AG20443 (cell line): ENCODE measurements at places on chromosomes 2 and 18.
A peak's percentile ranks its signal among the peaks of the same experiment; 100 is the strongest.

- DNase-seq = no peak
Observed at GRCh38 chr2:236616031-236616430, 46.4 kb downstream of the ACKR3 start.

GRCh38 chr2:30224151-30224550, 7.2 kb upstream of the LBH start:
- DNase-seq = no peak

DNA sequence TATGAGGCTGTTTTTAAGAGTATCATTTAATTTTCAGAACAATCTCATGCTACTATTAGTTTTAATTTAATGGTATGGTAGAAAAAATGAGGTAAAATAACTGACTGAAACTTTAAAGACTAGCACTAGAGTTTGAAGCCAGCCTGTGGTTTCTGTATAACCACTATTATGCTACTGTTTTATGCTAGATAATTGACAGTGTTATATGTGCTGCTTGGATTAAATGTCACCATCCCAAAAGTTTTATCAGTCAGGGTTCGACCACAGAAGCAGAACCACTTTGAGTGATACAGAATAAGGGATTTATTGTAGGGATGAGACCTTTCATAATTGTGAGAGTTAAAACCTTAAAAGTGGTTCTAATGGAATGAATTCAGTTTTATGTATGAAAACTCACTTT, 271.6 kb downstream of the PTGR3 start:
- DNase-seq = no peak

GRCh38 chr2:237205561-237205971, 119.9 kb downstream of the COPS8 start:
- no peak for DNase-seq

DNA sequence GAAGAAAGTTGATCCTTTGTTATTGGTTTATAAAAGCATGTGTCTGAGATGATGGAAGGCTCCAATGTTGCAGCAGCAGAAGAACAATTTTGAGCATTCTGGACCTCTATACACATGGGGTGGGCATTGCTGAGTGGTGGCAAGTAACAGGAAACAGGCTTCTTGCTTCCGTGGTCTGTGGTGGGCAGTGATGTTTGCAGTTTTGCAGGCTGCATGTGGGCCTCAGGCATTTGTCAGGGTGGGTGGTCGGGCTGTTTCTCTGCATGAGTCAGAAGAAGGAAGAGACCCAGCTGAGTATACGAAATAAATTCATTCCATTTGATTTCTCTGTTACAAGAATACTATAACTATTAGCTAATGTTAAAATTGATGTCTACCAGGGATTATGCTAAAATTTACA, 239.5 kb upstream of the COL3A1 start:
- peak; percentile 4 for DNase-seq
